Activated naive CD4-positive, alpha-beta T cell treated with Interleukin-2 at 50 U/mL for 16 hours (primary cell): ENCODE measurements at places on chromosomes 13 and 19.

GRCh38 chr13:72145383-72145782, 278.4 kb upstream of the DACH1 start:
- no peak for DNase-seq

GRCh38 chr19:7442423-7442822, 46.4 kb downstream of the PEX11G start:
- DNase-seq, result no peak

DNA sequence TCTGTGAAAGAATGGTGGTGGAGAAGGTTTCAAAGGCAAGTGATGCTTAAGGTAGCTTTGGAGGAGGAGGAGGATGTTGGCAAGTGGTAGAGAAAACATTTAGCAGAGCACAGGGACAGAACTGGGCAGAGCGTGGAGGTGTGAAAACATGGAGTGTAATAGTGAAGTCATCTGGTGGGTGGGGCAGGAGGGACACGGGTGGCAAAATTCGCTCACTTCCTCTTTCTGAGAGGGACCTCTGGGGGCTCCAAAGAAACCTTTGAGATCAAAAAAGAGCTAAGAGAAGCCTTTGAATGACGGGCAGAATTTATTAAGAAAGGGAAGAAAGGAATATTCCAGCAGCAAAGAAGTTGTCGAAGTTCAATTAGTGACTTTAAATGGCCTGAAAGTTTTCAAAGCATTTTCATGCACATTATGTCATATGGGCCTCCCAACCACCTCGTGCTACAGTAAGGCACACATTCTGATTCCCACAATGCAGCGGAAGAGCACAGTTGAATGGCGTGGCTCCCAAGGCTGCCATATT, 82.8 kb downstream of the STARD13 start:
- no peak for DNase-seq

DNA sequence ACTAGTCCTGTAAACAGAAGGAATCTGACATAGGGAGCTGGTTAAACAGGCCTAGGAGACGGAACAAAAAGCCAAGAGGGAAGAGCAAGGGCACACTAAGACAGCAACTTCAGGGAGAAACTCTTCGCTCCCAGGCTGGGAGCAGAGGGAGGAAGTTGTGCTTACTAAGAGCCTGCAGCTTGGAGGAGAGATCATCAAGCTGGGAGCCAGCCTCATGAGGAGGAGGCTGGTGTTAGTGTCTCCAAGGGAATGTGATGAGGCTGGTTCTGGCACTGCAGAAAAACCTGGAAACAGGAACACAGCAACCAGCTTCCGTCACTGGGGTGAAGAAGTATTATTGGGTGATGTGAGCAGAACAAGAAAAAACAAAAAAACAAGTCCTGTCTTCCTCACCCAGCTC, 1027.3 kb downstream of the UQCRFS1 start:
- DNase-seq, result no peak

DNA sequence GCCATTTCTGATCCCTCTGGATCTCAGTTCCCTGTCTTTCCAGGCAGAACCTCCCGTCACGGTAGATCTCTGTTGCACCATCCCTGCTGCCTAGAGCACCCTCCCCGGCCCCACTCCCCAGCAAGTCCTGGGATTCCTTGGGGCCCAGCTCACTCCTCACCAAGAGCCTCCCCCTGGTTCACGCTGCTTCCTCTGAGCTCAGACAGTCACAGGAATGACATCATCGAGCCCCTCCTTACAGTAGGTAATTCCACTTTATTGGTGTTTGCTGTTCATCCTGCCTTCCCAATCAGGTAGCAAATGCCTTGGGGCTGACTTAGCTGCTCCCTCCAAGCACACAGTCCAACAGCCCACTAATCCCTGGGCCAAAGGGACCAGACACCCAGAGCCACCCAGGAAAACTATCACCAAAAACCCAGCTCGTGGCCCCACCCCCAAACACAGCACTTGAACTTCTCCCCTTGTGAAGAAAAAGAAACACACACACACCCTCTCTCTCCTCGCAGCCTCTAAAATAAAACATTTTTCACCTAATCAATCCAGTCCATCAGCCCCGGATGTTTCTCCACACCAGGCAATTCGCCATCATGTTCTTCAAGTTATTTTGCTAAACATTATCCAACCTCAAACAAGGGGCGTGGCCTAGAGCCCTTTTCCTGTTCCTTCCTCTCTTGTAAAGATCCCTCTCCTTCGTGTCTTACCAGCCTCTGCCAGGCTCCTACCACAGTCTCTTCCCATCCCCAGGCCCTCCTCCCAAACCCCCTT, 2.5 kb downstream of the NAPA start:
- DNase-seq, result no peak

DNA sequence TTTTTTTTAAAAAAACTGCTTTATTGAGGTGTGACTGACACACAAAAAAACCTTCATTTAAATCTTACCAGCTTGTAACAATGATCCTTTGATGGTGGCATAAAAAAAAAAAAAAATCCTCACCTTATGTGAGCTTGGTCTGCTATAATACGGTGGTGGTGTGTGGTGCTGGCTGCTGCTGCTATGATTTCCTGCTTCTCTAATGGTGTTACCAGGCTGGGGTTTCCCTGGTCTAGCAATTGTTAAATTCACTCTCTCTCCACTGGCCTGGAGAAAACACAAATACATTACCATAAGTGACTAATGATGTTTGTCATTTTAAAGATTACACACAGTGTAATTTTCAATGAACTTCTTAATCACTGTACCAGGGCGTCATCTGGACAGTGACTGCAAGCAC, 60.6 kb downstream of the LNX2 start:
- DNase-seq, result no peak

- no peak for DNase-seq
Observed at GRCh38 chr19:54558339-54558738, 15.3 kb upstream of the LILRA2 start.
